Stimulated activated CD8-positive, alpha-beta memory T cell treated with anti-CD3 and anti-CD28 coated beads, Interleukin-2, amount 100 ng/mL, for 48 hours (primary cell): ENCODE measurements at places on chromosomes 4 and X.

DNA sequence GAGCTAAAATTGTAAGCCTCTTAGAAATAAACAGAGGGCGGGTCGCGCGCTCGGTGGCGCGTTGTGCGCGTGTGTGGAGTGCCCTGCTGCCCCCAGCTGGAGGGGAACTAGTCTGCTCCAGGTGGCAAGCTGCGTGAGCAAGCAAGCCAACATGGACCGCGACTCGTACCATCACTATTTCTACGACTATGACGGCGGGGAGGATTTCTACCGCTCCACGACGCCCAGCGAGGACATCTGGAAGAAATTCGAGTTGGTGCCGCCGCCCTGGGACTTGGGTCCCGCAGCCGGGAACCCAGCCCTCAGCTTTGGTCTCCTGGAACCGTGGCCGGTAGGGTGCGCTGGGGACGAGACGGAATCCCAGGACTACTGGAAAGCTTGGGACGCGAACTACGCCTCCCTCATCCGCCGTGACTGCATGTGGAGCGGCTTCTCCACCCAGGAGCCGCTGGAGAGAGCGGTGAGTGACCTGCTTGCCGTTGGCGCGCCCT, 66.1 kb downstream of the DNAAF6 start:
- peak; percentile 1 for DNase-seq

- no peak for DNase-seq
These were observed 378.6 kb upstream of the EPHA5 start for GRCh38 chr4:66048861-66049260.

GRCh38 chr4:110609044-110609750, 13.7 kb downstream of the PITX2 start:
- DNase-seq, result no peak

GRCh38 chr4:181006499-181007260, 1236.5 kb upstream of the TENM3 start:
- no peak for DNase-seq

- DNase-seq, result no peak
These were observed 191.6 kb upstream of the ANKRD50 start for GRCh38 chr4:124903995-124904722.

- DNase-seq, result no peak
These were observed 88.1 kb upstream of the STOX2 start for GRCh38 chr4:183816882-183817509.

DNA sequence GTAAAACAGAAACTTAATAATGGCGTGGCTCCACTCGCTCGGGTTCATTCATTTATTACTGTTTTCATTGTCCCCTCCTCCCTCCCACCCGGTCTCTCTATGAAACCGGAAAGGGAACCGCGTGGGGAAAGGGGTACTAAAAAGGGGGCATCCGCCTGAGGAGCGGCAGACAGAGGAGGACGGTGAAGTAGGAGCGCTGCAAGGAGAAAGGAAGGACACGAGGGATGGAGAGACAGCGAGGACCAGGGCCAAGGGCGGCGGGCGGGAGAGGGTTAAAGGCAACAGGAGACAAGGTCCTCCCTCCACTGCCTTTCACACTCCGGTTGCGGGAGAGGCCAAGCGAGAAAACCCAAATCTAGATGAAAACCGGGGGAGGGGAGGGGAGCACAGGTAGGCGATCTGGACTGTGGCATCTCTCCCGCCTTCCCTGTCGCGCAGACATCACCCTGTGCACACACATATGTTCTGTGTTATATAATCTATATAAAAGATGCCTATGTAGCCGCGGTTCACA, 829 bp downstream of the ELOVL6 start:
- DNase-seq, result peak; percentile 28

DNA sequence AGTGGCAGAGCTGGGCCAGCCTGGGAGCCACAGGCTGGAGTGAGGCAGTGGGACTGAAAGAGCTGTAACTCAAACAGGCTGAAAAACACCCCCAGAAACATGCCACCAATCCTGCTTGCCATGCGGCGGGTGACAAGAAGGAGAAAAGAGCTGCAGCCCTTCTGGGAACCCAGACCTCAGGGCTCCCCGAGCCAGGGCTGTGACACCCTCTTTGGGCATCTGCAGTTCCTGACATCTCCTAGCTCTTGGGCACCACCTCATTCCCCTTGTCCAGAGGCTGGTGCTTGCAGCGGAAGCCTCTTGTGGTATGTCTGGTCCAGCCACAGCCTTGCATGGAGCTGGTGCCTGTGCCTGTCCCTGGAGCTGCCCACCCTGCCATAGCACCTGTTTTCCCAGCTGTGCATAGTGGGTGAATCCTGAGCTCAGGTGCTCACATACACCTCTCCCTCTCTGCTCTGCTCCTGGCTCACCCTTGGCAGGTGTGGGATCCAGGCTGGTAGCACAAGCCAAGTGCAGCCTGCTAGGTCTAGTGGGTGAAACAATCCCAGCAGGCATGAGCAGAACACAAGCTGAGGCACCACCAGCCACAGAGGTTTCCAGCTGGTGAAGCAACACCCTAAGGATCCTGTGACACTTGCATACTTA, 149.0 kb downstream of the CXXC4 start:
- no peak for DNase-seq
